ENCODE measurements at places on chromosomes 5 and 9. TPM values are rescaled to one million over a fixed set of nuclear protein-coding genes. Genes with fewer than 3 reads are reported as not detected.
A peak's percentile ranks its signal among the peaks of the same experiment; 100 is the strongest.

DNA sequence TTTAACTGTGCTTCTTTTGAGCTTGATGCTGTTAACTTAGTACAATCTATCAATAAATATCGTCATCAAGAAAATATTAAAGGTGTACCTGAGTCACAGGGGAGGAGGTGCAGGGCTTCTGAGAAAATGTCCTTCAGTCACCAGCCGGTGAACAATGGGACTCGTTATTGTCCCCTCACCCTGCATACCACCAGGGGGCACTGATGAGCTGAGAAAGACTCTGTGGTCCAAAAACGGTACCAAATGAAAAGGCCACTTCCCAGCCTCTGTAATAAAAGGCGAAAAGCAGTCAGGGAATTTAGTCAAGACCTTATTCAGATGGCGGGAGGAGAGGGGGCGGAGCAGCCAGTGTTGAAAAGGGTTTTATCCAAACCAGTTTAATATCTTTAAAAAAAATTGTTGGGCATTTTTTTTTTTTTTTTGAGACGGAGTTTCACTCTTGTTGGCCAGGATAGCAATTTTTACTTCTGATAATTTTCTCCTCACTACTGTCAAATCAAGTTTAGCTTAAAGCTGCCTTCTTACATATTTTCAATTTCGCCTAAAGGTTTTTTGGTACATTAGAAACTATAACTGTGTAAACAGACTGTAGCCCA, 271.9 kb upstream of the ADAMTS16 start:
- H3K4me1 ChIP-seq: no peaks in the 10 kb centered on the region
- no peak overlapping the region for H3K4me3 ChIP-seq
- DNase-seq: no peak
- H3K36me3 ChIP-seq: no peaks in the 10 kb centered on the region
- no peak overlapping the region for H3K27ac ChIP-seq

DNA sequence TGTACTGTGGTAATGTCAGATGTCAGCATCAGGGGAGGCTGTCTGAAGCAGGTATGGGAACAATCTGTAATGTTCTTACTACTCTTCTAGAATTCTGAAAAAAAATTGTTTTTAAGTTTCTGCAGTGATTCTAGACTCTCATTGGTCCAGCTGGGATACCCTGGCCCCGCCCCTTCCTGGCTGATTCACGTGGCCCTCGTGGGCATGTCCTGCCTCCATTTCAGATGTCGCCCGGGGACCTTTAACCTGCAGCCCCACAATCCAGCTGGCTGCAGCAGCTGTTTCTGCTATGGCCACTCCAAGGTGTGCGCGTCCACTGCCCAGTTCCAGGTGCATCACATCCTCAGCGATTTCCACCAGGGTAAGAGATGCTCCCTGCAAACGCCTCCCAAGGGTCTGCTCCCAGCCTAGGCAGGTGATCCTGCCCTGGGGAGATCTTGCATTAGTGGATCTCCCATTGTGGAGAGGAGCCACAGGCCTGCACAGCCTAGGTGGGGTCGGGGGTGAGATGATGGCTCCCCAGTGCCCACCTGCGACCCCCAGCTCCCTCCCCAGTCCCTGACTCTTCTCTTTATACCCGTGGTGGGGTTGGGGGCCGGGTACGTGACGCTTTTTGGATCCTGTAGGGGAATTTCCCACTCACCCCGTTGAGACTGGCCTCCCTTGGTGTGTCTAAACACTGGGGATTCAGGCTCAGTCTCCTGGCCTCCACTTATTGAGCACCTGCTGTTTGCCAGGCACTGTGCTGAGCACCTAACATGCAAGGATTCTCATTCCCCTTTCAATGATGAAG, 36.5 kb downstream of the LAMC3 start:
- no peaks in the 10 kb centered on the region for H3K27me3 ChIP-seq
- no peak overlapping the region for H3K4me3 ChIP-seq
- no peak overlapping the region for H3K27ac ChIP-seq
- no peaks in the 10 kb centered on the region for H3K36me3 ChIP-seq

Gene OTULINL
- 32.4 TPM for total RNA-seq

DNA sequence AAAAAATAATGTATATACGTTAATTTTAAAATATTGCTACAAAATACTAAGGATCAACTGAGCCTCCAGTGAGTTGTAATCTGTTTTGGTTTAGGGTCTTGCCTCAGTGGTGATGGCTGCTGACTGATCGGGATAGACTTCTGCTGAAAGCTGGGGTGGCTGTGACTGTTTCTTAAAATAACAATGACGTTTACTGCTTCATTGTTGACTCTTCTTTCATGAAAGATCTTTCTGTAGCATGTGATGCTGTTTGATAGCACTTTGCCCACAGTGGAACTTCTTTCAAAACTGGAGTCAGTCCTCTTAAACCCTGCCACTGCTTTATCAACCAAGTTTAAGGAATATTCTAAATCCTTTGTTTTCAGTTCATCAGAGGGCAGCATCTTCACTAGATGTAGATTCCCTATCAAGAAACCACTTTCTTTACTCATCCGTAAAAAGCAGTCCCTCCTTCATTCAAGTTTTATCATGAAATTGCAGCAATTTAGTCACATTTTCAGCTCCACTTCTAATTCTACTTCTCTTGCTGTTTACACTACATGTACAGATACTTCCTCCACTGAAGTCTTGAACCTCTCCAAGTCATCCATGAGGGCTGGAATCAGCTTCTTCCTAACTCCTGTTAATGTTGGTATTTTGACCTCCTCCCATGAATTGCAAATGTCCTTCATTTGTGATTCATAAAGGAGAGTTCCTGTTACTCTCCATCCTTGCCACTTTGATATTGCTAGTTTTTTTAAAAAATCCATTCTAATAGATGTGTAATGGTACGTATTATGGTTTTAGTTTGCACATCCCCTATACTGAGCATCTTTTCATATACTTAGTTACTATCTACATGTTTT, 41.5 kb upstream of the PTPDC1 start:
- no peak overlapping the region for H3K27ac ChIP-seq
- H3K4me1 ChIP-seq: no peaks in the 10 kb centered on the region
- no peak for DNase-seq
- H3K27me3 ChIP-seq: no peaks in the 10 kb centered on the region
- H3K4me3 ChIP-seq: no peak overlapping the region

GRCh38 chr5:55821731-55822512, 29.2 kb upstream of the IL31RA start:
- no peak overlapping the region for H3K4me3 ChIP-seq
- H3K4me1 ChIP-seq: peaks cover 3% of the 10 kb centered on the region
- H3K27me3 ChIP-seq: no peaks in the 10 kb centered on the region
- H3K27ac ChIP-seq: no peak overlapping the region
- peak; percentile 17 for DNase-seq
- H3K36me3 ChIP-seq: no peaks in the 10 kb centered on the region
